ENCODE measurements at places on chromosomes 12 and 14.

DNA sequence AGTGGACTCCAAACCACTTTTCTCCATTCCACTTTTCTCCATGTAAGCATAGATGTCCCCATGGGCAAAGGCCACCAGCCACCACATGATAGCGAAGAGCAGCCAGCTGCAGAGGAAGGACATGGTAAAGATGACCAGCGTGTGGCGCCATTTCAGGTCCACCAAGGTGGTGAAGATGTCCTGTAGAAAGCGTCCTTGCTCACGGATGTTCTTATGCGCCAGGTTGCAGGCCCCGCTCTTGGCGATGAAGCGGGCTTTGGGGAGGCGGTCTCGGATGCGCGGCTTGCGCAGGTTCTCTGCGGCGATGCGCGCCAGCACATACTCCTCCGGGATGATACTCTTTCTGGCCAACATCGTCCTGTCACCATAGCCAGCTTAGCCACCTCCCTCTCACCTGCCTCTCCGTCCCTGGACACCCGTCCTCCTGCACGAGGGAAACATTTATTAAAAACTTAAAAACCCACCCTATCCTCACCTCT lies 1.2 kb downstream of the KCNJ8 start:
- DNase-seq, result no peak

GRCh38 chr14:37023875-37024565 lies 148.4 kb downstream of the SLC25A21 start:
- DNase-seq, result no peak

DNA sequence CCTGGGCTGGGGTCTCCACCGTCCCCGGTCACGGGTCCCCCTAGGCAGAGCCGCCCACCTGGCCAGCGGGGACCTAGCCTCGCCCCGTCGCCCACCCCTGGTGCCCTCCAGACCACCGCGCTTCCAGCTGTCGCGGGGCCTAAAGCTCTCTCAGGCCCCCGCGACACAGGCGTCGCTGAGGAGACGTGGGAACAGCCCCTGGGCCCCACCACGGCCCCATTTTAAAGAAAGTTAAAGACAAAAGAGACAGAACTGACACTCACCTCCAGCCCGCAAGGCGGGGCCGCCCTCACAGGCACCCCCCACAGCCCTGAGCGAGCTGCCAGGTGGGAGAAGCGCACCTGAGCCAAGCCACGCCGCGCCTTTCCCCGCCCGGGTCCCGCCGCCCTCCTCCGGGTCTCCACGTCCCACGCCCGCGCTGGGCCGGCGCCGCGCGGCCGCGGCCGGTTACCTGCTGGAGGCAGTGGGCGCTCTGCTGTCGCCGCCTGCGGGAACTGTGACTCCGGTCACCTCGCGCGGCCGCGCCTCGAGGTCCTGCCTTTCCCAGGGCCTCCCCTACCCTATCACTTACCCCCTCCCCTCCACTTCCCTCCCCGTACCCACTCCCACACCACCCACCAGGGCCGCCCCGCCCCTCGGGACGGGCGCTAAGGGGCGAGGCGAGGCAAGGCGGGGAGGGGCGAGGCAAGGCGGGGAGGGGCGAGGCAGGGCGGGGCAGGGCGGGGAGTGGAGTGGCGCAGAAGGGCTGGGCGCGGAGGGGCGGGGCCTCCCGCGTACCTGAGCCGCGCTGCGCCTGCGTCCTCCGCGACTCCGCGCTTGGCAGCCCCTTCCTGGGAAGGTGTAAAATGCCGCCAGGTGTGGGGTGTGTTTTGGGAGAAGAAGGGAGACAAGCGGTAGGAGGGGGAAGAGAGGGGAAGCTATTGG lies 31.2 kb downstream of the TC2N start:
- DNase-seq, result peak; percentile 50

- no peak for DNase-seq
Observed at GRCh38 chr12:75850721-75851462, 180.7 kb downstream of the PHLDA1 start.

DNA sequence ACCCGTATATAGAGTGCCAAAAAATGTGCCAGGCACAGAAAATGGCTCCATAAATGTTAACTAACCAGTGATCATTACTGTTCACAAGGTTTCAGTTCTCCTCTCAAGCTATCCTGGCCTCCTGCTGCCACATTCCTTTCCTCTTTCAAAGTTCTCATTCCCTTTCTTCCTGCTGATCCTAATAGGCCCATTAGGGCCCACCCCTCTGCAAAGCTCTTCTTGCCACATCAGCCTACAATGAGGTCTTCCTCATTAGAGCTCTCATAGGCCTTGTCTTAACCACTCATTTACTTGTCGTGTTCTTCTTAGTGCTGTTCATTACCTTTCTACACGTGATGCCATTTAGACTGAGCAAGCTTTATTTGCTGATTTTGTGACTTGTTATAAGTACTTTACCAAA lies 40.5 kb downstream of the RPS29 start:
- DNase-seq, result no peak
